Uterus (tissue), 4 donors: ENCODE measurements at places on chromosomes 1 and 21. TPM values are rescaled to one million over a fixed set of nuclear protein-coding genes. Genes with fewer than 3 reads are reported as not detected.

GRCh38 chr1:106962591-106962990 lies 93.9 kb upstream of the PRMT6 start:
- H3K36me3 ChIP-seq = no peaks in the 10 kb centered on the region
- H3K4me1 ChIP-seq = no peaks in the 10 kb centered on the region
- H3K27ac ChIP-seq = no peak overlapping the region
- DNase-seq = no peak
- no peak overlapping the region for H3K4me3 ChIP-seq
- no peaks in the 10 kb centered on the region for H3K27me3 ChIP-seq

GRCh38 chr1:96722958-96723357 lies 1.4 kb downstream of the PTBP2 start:
- no peaks in the 10 kb centered on the region for H3K36me3 ChIP-seq
- peak overlapping the region; percentile 99 for H3K27ac ChIP-seq
- no peaks in the 10 kb centered on the region for H3K4me1 ChIP-seq
- peak overlapping the region; percentile 88 for H3K4me3 ChIP-seq
- H3K27me3 ChIP-seq = no peaks in the 10 kb centered on the region

DNA sequence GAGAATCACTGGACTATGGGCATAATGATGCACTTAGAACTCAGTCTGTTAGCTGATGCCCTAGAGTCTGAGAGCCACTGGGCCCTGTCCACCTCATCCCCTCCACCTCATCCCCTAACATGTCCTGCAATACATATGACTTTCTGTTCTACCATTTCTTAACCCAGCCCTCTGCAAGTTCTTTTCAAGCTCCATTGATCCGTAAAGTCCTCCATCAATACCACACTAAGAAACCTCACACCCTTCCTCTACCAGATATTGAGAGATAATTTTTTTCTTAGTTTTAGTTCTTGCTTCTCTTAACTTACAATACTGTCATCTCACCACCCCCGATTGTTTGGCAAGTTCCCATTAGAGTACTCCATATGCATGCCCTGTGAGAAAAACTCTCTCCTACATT lies 22.1 kb downstream of the FCRL4 start:
- H3K27ac ChIP-seq = no peak overlapping the region
- no peak overlapping the region for H3K4me3 ChIP-seq
- no peaks in the 10 kb centered on the region for H3K27me3 ChIP-seq
- DNase-seq = no peak

DNA sequence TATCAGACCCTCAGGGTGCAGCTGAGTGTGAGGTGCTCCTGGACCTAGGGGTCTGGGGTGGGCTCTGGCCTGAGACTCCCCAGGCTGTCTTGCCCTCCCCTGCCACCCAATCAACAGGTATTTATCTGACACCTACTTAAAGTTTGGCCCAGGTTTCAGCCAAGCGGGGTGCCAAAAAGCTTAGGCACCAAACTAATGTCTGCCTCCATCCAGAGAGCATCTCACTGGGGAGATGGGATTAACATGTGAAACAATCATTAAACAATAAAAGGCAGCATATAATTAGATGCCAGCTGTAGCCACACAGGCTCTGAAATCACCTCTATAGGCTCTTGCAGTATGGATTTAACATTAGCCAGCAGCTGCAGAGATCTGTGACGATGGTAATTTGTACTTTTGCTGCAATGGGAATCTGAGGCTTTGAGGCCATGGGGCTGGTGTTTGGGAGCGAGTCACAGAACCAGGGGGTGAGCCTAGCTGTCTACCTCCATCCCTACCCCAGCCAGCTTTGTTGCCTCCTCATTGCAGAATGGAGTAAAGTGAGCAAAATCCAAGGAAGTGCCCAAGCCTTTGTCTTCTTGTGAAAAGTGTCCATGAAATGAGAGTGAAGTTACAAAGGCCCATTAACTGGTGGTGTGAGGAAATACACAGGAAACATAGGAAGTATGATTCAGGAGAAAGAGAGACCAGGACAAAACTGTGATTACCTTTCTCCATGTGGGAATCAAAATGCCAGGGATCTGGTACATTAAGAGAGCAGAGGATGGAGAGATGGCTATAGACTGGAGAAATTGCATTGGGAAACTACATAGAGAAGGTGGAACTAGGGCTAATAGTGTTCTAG lies 36.1 kb downstream of the EIF2D start:
- H3K36me3 ChIP-seq = no peaks in the 10 kb centered on the region
- no peak for DNase-seq
- no peaks in the 10 kb centered on the region for H3K4me1 ChIP-seq
- H3K27ac ChIP-seq = no peak overlapping the region
- H3K4me3 ChIP-seq = no peak overlapping the region
- no peaks in the 10 kb centered on the region for H3K27me3 ChIP-seq

GRCh38 chr1:53349369-53349835 lies 21.5 kb upstream of the LRP8 start:
- no peaks in the 10 kb centered on the region for H3K36me3 ChIP-seq
- H3K4me3 ChIP-seq = no peak overlapping the region
- no peaks in the 10 kb centered on the region for H3K4me1 ChIP-seq
- no peak for DNase-seq
- H3K27ac ChIP-seq = no peak overlapping the region

The C4BPA gene
- total RNA-seq = not detected

DNA sequence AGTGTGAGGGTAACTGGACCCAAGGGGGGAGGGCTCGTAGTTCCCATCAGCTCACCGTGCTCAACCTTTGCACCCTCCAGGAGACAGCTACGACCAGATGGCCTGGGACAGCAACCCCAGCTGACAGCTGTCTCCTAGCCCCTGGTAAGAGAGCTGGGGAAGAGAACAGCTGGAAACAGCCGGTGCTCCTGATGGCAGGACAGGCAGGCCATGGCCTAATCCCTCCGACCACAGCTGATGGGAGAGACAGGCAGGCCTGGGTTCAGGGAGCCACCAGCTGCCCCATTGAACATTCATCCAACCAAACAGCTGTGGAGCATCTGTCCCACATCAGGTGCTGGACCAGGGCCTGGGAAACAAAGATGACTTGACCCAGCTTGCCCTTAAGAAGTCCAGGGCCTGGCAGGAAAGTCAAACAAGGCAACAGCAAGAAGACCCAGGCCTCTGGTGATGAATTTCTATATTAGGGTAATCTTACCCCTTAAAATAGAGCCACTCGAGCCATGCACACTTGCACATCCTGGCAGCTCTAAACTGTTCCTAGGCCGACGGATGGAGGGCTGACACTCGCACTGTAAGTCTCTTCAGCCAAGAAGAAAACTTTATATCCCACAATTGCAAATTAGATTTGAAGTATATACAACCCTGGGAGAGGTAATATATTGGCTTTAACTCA lies 12.2 kb downstream of the OLFML2B start:
- no peaks in the 10 kb centered on the region for H3K27me3 ChIP-seq
- DNase-seq = no peak
- H3K4me3 ChIP-seq = no peak overlapping the region
- H3K27ac ChIP-seq = no peak overlapping the region
- H3K36me3 ChIP-seq = no peaks in the 10 kb centered on the region

- no peak overlapping the region for H3K4me3 ChIP-seq
- no peak overlapping the region for H3K27ac ChIP-seq
- H3K4me1 ChIP-seq = no peaks in the 10 kb centered on the region
- H3K27me3 ChIP-seq = no peaks in the 10 kb centered on the region
- DNase-seq = no peak
These were observed 286.8 kb upstream of the PLD5 start for GRCh38 chr1:242811092-242811840.

The RASAL2 gene
- 42.5 TPM for total RNA-seq

GRCh38 chr1:47529520-47530098 lies 91.8 kb downstream of the FOXD2 start:
- no peak overlapping the region for H3K27ac ChIP-seq
- H3K4me1 ChIP-seq = no peaks in the 10 kb centered on the region
- H3K27me3 ChIP-seq = no peaks in the 10 kb centered on the region

DNA sequence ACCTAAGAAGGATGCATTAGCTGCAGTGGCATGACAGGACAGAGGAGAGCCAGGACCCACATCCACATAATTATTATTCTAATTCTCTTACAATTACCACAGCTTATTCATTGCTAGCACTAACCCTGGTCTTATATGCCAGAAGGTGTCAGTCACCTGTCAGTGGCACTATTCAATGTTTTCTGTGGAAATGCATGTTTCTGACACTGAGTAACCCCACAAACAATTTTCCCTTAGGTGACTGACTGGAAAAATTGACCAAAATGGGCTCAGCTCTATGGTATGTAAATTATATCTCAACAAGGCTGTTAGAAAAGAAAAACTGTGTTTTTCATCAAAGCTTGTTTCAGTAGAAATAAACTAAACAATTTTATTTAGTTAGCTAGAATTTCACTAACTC lies 117.9 kb upstream of the KRTAP19-8 start:
- DNase-seq = no peak
- no peak overlapping the region for H3K4me3 ChIP-seq
- no peak overlapping the region for H3K27ac ChIP-seq

The IGSF3 gene
- total RNA-seq = 5.1 TPM

DNA sequence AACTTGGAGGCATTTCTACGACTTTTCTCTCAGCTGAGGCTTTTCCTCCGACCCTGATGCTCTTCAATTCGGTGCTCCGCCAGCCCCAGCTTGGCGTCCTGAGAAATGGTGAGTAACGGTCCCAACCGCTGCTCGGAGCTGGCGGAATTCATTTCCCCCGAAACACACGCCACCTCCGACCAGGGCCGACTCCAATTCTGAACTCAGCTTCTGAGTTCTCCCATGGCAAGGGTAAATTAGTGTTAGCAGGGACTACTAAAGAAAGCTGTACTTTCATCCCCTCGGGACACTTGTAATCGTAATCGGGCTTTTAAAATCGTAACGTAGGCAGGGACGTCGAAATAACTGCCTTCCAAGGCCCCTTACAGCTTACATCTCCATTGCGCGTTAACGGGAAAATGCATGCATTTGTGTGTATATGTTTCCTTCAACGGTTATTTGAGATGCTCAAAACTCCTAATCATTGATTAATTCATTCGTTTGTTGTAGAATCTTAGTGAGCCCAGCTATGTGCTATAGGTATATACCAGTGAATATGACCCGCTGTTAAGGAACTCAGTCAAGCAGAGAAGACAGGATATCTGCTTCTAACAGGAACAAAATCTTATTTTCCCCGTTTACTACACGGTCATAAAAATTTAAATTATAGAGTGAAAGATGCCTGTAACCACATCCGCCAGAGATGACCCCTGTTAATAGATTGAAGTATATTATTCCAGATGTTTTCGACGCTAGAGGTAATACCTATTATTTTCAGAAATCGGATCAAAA lies 472 bp downstream of the DTL start:
- peaks cover 4% of the 10 kb centered on the region for H3K4me1 ChIP-seq
- peak overlapping the region; percentile 46 for H3K27ac ChIP-seq
- peak overlapping the region; percentile 38 for H3K4me3 ChIP-seq
- H3K27me3 ChIP-seq = peaks cover 3% of the 10 kb centered on the region
- H3K36me3 ChIP-seq = no peaks in the 10 kb centered on the region
- DNase-seq = no peak

DNA sequence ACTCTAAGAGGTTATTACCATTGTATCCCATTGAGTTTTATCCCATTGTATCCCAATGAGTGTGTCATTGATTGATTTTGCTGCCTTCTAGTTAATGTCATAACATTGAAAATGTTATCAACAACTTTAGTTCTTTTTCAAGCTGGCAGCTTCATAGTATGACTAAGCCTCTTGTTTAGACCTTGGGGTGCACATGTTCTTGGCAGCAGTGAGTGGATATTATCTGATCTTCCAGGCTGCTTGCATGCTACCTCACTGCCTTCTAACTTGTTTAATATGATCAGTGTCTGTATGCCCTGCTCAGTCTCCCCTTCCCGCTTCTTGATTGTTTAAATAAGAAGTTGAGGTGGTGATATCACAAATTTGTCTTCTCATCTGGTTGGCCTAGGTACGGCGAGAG lies 24.6 kb downstream of the NTPCR start:
- DNase-seq = no peak
- H3K4me1 ChIP-seq = no peaks in the 10 kb centered on the region
- H3K4me3 ChIP-seq = no peak overlapping the region
- H3K27ac ChIP-seq = no peak overlapping the region
- no peaks in the 10 kb centered on the region for H3K36me3 ChIP-seq

DNA sequence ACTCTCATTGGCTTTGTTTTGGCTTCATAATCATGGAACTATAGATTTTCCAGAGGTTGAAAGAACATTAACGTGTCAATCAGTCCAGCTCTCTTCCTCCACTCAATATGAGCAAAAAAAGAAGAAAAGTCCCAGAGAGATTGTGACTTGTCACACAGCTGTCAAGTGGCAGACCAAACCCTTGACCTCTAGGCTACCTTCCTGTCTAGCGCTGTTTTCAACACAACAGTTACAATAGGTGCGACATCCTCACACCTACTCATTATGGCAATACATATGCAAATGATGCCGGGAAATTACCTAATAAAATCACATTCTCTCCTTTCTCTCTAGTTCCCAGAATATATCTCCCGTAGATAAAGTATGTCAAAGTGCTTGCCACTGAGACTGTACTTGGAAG lies 1.1 kb downstream of the WARS2 start:
- peak overlapping the region; percentile 67 for H3K4me3 ChIP-seq
- DNase-seq = no peak
- H3K4me1 ChIP-seq = peaks cover 8% of the 10 kb centered on the region
- H3K27me3 ChIP-seq = no peaks in the 10 kb centered on the region
- no peaks in the 10 kb centered on the region for H3K36me3 ChIP-seq

- H3K4me1 ChIP-seq = no peaks in the 10 kb centered on the region
- no peak overlapping the region for H3K4me3 ChIP-seq
- H3K27me3 ChIP-seq = no peaks in the 10 kb centered on the region
- no peak for DNase-seq
These were observed 420.1 kb downstream of the DPYD start for GRCh38 chr1:97500760-97501159.

GRCh38 chr1:24874056-24874455 lies 56.0 kb downstream of the RUNX3 start:
- no peak overlapping the region for H3K27ac ChIP-seq
- no peak for DNase-seq
- no peaks in the 10 kb centered on the region for H3K36me3 ChIP-seq
- H3K4me1 ChIP-seq = no peaks in the 10 kb centered on the region
- H3K27me3 ChIP-seq = no peaks in the 10 kb centered on the region

The AMY1B gene
- total RNA-seq = 4.6 TPM

The DAB1 gene
- 0.26 TPM for total RNA-seq

- H3K27ac ChIP-seq = no peak overlapping the region
- H3K36me3 ChIP-seq = no peaks in the 10 kb centered on the region
- H3K4me1 ChIP-seq = no peaks in the 10 kb centered on the region
- DNase-seq = no peak
These were observed 1.5 kb downstream of the SCNN1D start for GRCh38 chr1:1281533-1282321.

The CLEC20A gene
- total RNA-seq = not detected

DNA sequence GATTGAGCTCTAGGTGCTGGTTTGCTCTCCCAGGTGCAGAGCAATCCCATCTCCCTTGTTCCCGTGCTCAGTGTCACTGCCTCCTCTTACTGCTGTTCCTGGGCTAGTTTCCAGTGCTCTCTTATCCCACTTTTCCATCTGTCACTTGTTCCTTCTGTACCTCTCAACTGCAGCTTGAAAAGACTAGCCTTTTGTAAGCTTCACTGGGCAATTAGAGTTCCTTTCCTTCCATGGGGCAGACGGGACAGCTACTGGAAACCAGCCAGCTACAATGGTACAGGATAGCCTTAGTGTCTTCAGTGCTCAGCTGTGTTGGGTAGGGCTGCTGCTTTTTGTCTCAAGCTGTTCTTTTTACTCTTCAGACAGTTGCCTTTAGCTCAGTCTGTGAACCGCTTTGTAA lies 31.6 kb downstream of the AGT start:
- no peak overlapping the region for H3K27ac ChIP-seq
- no peaks in the 10 kb centered on the region for H3K36me3 ChIP-seq
- no peaks in the 10 kb centered on the region for H3K27me3 ChIP-seq
- DNase-seq = no peak
- no peak overlapping the region for H3K4me3 ChIP-seq

GRCh38 chr1:101483982-101484688 lies 247.3 kb downstream of the S1PR1 start:
- no peaks in the 10 kb centered on the region for H3K27me3 ChIP-seq
- no peak overlapping the region for H3K4me3 ChIP-seq
- no peaks in the 10 kb centered on the region for H3K4me1 ChIP-seq
- no peaks in the 10 kb centered on the region for H3K36me3 ChIP-seq
- no peak overlapping the region for H3K27ac ChIP-seq
